ENCODE measurements at places on chromosomes 6 and 20.

DNA sequence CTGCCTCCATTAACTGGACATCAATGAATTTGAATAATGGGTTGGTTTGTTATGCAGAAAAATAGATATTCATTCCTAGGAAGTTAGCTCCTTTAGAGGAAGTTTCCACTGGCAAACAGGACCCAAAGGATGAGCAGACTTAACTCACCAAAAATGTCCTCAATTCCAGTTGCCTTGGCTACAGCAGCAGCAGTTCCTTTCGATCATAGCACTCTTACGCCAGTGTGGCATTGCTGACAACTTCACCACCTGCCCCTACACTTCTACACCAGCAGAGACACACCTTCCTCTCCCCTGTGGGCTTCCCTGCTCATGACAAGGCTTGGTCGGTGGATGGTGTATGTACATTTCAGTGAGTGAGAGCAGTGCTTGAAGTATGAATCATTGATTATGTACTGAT is 532.8 kb downstream of the QKI start:
- DNase-seq, result no peak

DNA sequence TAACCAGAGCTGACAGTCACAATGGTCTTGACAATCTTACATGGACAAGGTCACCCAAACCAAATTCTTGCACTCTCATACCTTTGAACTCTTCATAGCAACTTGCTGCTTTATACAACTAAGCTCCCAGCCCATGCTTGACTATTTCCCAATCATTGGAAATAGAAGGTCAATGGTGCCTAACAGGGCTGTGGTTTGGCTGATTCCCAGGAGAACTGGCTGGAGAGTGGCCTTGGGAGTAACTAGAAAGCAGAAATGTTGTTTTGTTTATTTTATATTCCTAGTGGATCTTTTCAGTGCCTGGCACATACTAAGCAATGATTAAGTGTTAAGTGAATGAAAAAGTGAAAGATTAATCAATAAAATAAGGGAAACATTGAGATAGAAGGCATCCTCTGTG is 3.0 kb downstream of the SPINT4 start:
- no peak for DNase-seq

- DNase-seq, result no peak
These were observed 107.2 kb downstream of the MMS22L start for GRCh38 chr6:97175806-97176205.

DNA sequence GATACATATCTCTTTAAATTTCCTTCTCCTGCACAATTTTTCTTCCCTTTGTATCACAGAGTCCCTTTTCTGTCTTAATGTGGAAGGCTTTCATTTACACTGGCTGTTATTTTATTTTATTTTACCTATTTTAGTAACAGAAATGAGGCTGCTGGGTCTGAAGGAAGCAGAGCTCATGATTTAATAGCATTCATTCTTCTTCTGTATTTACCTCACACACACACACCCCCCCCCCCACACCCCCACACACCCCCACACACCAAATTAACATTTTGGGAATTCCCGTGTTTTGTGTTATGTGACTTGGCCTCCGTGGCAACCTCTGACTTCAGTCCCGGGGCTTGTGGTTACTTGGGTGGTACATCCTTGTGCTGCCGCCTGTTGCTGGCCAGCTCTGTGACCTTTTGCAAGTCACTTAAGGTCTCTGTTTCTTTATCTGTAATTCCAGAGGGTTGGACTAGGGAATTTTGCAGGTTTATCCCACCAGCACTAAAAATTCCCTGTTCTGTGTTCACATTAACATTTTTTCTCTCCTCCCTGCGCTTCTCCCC is 108.8 kb downstream of the TIAM2 start:
- DNase-seq, result no peak

- no peak for DNase-seq
These were observed 84.4 kb downstream of the WASF1 start for GRCh38 chr6:110095101-110095500.

- no peak for DNase-seq
These were observed 78.6 kb downstream of the LINC00237 start for GRCh38 chr20:21027569-21027968.

DNA sequence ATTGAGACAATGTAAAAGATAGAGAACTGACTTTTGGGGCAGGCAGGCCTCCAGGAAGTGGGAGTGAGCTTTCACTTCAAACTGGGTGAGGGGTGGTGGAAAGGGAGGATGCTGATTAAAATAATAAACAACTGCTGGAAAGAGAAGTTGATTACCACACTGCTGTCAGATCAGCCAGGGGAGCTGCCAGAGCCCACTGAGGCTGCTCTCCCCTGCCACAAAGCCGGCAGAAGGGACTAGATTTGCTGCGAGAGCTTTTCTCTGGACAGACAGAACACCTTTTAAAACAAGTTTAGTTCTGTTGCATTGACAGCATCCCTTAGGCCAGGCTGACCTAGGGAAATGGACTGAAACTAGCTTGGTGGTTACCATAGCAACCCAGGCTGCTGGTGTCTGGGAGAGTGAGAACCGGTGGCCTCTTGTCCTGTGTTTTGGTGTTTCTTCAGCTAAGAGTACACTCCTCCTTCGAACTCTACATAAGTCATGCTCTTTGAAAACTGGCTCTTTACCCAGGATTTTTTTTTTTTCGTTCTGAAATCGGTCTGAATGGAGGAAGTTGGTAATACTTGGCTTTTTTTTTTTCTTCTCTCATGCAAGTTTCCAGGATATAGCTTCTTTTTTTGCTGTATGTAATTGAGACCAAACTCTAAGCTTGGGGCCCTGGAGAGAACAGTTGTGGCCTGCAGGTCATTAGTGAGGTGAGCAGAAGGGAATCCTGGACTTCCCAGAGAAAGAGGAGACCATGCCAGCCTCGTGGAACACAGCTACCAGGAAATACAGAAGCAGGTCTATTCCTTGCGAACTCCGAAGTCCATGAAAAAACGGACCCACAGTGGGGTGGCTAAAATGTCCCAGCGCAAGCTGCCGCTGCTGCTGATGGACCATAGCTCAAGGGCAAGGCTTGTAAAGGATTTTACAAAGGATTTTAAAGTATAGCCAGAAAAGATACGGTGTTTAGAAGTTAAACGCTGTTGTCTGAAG is 374.4 kb downstream of the UTRN start:
- DNase-seq, result no peak

GRCh38 chr6:146948790-146949342 is 255.4 kb upstream of the STXBP5 start:
- no peak for DNase-seq

DNA sequence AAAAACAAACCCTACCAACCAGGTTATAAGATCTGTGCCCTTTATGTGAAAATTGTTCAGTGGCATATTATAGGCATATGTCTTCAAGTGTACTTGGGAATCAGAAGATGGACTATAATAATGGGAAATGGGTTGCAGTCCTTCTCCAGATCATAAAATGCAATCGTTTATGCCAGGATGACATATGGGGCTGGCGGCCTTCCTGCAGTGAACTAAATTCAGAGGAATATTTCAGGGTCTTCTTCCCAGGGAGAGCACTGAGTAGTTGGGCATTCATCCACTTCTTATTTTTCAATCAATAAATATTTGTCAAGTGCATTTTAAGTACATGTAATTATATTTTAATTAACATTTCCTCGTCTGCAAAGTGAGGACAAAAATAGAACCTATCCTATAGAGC is 176.2 kb upstream of the CNR1 start:
- DNase-seq, result no peak

Data from GM06990 (cell line).